ENCODE measurements at places on chromosomes 16 and 17.
A peak's percentile ranks its signal among the peaks of the same experiment; 100 is the strongest.

GRCh38 chr16:82451449-82451848, 175.3 kb upstream of the CDH13 start:
- no peak for DNase-seq

DNA sequence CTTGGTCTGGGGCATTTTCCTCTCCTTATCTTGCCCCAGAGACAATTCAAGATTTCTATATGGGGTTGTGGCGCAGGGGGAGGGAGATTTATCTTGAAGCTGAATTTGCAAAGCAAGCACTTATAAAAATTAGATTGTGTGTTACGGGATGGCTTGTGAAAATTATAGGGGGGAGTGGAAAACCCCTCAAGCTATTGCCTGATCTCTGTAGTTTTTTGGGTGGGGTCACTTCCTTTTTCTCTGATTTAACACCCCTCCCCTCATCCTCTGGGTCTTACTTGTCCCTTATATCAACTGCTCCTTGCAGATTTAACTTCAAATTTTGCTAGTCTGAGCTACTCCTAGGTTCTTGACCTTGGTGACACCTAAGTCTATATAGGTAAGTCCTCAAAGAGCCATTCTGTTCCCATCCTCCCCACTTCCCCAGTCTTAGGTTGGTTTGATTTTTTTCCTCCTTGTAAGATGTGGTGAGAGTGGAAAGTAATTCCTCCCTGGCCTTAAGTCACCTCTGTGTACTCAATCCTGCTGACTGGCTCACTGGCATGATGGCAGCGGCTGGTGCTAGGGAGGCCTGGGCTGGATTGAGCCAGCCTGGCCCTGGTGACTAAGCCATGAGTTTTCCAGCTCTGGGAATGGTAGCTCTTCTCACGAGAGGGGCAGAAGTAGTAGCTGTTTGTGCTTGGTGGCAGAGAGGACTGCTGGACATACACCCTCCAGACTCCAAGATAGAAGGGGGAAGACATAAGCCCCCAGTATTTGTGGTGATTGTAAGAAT, 2.3 kb downstream of the ARL4D start:
- DNase-seq: no peak

DNA sequence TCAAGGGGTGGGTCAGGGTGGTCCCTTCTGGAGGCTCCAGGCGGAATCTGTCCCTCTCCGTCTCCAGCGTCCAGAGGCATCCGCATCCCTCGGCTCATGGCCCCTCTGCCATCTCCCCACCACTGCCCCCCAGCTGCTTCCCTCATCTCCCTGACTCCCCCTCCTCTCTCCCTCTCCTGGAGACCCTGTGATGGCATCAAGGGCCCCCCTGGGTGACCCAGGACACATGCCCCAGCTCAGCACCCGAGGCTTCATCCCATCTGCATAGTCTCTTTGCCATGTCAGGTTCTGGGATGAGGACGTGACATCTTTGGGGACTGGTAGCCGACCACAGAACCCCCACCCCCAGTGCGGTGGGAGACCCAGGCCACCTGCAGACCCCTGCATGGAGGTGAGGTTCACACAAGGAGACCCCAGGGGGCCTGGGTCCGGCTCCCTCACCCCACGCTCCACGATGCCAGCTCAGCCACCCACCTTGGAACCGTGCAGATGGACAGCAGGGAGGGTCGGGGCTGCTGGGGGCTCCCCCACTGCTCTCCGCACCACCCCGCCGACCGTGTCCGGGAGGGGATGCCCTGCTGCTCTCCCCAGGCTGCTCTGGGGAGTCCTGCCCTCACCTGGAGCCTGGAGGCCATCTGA, 3.8 kb downstream of the SECTM1 start:
- DNase-seq: no peak

- no peak for DNase-seq
These were observed 277.8 kb upstream of the FOXF1 start for GRCh38 chr16:86232496-86232895.

- no peak for DNase-seq
These were observed 7.6 kb upstream of the RPL13 start for GRCh38 chr16:89552913-89553312.

DNA sequence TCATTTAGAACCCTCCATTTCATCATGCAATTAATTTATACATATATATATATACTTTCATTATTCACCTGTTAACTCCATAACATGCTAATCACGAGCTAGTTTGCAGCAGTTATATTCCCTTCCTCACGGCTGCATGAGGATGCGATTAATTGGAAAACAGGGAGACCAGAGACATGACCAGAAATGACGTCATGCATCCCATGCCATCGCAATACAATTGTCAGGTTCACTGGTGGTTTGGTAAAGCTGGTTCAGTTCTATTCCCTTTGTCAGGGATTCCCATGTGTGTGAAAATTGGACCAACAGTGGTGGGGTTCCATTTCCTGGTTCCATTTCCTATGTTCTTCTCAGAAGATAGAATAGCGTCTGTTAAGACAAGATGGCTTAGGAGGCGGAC, 440.4 kb upstream of the ERCC4 start:
- DNase-seq: no peak

DNA sequence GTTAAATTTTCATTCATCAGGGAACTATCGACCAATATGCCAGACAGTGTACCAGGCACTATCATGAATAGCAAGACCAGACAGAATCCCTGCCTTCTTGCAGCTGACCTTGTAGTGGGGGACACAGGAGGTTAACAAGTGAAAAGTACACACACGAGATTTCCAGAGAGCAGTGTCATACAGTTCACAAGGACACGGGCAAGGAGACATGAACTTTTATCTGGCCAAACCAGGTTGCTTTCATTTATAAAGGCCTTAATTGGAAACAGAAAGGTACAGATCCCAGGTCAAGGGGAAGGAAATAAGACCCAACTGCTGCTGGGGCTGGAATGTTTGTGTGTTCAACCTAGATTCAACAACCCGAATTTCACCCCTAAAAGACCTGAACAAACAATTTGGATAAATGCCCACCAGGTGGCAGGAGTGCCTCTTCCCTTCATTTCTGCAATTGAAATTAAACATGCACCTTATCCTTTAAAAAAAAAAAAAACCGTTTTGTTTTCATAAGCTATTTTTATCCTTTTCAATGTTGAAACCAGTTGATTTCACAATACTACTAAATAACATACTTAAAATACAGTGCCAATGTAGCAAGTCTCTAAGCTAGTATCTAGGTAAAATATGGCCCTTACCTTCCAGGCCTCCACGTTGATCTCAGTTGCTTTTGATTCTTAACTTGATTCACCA, 65.9 kb downstream of the EMP2 start:
- DNase-seq: no peak

GRCh38 chr17:77560841-77561240, 397.7 kb upstream of the TNRC6C start:
- DNase-seq: no peak

DNA sequence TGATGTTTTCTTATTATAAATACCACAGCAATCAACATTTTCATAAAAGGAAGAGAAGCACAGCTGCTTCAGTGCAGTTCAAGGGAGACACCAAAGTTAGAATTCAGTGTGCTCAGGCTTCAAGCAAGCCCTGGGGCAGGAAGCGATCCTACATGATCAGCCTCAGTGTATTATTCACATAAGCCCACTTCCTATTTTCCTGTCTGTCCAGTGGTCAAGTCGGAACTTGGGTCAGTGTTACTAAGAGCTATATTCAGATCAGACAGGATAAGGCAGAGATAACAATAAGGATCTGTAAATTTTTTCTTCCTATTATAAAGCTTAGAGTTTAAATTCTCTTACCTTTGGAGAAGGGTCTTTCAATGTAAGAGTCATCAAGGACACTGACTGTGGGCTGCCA, 12.9 kb downstream of the HEATR6 start:
- no peak for DNase-seq

- DNase-seq: no peak
These were observed 65.9 kb downstream of the PITPNC1 start for GRCh38 chr17:67442787-67443624.

- DNase-seq: no peak
These were observed 31.1 kb downstream of the DHRS7C start for GRCh38 chr17:9760266-9760665.

GRCh38 chr16:1543085-1543896, 9.8 kb downstream of the TMEM204 start:
- DNase-seq: no peak

DNA sequence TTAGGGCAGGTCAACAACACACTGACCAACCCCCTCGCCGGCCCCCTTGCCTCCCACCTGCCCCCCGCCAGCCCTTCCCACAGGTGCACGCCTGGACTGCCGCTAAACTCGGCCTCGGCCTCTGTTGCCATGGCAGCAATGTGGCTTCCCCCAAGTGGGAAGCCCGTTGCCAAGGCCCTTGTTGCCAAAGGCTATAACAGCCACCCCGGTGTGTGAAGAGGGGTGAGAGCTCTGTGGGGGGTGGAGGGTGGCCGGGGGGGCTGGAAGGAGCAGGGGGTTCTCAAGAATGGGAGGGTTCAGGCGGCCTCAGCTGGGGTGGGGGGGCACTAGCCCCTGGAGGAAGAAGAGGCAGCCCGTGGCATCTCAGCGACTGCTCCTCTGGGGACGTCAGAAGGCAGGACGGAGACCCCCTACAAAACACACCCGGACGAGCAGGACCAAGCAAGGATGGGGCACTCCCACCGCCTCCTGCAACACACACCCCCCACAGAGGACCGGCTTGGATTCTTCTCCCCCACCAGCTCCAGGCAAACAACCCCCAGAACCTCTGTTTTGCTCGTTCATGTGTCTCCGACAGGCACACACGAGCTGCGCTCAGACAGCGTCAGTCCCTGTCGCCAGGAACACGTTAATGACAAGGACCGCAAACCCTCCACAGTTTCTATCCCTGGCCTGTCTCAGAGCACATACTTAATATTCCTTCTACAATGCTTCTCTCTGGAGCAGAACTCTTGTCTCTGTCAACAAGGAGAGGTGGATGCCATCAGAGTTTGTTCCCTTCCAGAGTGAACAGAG, 55.7 kb downstream of the ABR start:
- DNase-seq: no peak

- DNase-seq: no peak
These were observed 238.9 kb upstream of the NLRP1 start for GRCh38 chr17:5823219-5823618.

DNA sequence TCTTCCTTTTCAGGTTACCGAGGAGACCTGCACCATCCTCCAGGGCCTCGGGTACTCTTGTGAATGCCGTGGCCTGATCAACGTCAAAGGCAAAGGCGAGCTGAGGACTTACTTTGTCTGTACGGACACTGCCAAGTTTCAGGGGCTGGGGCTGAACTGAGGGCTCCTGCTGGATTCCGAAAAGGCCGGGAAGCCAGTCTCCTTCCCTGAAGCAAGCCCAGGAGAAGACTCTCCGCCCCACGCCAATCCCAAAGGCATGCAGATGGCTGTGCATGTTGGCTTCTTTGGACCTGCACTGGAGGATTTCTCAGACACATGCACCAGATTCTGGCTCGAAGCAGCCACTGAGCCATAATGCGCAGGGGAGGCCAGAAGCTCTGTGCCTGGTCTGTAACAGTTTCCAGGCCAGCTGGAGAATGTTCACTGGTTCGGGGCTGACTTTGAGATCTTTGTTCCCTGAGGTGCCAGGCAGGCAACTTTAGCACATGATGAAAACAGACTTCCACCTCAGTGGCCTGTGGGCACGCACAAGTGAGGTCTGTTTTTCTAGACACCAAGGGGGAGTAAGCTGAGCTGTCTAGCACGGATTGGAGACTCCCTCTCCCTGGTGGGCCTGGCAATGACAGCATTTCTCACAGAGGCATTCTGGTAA, 49.1 kb downstream of the ADCY7 start:
- no peak for DNase-seq

GRCh38 chr17:79942591-79943346, 92.9 kb downstream of the TBC1D16 start:
- DNase-seq: no peak

GRCh38 chr17:9116311-9116835, 95.1 kb downstream of the NTN1 start:
- DNase-seq: no peak

DNA sequence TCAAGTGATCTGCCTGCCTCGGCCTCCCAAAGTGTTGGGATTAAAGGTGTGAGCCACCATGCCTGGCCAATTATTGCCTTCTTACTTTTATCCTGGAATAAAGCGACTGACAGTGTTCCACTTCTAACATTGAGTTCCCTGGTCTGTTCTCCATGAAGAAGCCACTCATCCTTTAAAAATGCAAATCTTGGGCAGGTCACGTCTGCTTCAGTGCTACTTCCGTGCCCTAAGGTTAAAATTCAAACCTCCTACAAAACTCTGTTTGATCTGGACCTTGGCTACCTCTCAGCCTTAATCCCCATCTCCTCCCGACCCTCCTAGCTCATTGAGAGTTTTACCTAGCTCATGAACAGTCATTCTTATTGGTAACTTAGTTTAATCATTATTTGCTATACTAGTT, 9.6 kb upstream of the SHISA9 start:
- no peak for DNase-seq

GRCh38 chr16:87002717-87003413, 314.3 kb downstream of the C16orf95 start:
- no peak for DNase-seq

DNA sequence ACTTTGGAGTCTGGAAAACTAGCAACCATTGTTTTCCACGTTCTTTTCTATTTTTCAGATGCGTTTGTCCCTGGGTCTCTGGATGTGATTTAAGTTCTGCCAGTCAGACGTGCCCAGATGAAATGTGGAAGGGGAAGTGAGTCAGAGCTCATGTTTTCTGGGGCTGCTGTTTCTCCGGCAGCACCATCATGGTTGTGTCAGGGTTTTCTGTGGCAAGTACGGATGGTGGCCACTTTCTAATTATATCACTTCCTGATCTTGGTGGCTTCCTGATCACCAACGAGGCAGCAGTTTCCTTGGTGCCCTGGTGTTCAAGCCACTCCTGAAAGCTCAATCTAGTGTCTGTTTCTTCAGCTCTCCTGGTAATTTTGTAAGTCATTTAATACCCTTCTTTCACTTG, 31.4 kb upstream of the PMFBP1 start:
- peak; percentile 14 for DNase-seq

GRCh38 chr17:4444782-4445473, 11.2 kb downstream of the SPNS3 start:
- peak; percentile 24 for DNase-seq

- no peak for DNase-seq
These were observed 55.3 kb upstream of the RBFOX3 start for GRCh38 chr17:79666111-79666510.

DNA sequence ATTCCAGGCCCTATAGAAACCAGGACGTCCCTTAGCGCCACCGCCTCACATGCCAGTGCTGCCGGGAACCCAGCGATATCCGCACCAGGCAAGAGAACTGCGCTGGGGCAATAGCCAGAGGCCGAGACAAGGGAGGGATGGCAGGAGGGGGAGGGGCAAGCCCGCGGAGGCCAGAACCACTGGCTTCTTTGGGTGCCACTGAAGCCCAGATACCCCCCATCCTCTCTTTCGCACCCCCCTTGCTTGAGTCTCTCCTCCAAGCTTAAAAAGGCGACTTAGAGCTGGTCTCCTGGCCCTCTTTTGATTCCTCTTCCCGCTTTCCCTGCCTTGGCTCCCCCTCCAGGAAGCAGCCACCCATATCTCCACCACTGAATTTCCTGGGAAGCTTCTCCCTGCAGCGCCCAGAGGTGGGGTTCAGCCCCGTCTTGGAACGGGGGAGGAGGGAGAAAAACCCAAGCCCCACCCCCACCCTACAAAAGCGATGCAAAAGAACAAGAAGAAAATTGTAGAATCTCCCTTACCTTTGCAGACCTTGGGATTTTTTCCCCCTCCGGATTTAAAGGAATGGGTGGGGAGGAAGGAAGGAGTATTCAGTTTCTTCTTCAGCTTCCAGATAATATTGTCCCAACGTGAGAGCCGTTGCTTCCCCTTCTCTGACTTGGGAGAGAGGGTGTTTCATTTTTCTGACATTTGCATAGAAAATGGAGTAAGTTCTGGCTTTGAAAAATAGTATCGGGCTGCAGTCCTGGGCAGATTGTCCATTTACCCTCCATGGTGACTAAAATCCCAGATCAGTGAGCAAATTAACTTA, 622 bp downstream of the HOXB6 start:
- no peak for DNase-seq
